Activated CD4-positive, alpha-beta T cell treated with anti-CD3 and anti-CD28 coated beads, Interleukin-2, Interleukin-4, amounts not matched to agents 100 ng/mL and 50 ng/mL, durations not matched to agents 16 hours and 8 hours (primary cell): ENCODE measurements at places on chromosomes 5 and 9.
A peak's percentile ranks its signal among the peaks of the same experiment; 100 is the strongest.

DNA sequence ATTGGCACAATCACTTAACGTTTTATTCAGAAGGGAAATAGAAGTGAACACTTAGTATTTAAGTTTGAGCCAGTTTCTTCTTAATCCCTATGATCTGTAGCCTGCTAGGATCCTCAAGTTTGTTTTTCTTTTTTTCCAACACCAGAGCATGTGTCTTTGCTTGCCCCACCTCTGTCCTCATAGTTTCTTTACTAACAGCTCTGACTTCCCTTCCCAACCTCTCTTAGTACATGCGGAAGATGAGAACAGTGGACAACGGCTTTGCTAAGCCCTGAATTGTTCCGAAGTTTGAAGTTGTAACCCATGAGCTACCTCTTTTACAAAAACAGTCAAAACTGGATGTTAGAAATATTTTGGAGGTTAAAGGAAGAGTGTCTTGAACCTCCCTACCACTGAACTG, 61.7 kb upstream of the TAF11L2 start:
- DNase-seq: no peak

DNA sequence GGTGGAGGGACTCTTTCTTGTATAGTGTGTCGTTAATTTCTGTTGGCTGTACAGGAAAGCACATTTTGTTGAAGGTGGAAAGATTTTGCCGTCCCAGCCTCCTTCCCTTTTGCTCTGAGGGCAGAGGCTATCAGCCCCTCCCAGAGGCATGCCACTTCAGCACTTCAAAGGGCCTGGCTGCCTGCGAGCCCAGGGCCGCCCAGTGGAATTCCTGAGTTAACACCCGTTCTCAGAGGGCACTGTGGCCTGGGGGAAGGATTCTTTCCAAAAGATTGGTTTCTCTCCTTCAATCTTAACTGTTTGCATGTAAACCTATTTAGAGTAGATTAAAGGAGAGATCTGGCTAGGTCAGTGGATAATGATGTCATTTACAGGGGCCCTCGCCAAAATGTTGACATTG, 238.6 kb downstream of the FANCC start:
- no peak for DNase-seq

- no peak for DNase-seq
These were observed 153.5 kb downstream of the TTLL11 start for GRCh38 chr9:121939643-121940042.

- DNase-seq: no peak
These were observed 71.2 kb downstream of the RAB24 start for GRCh38 chr5:177232358-177232757.

DNA sequence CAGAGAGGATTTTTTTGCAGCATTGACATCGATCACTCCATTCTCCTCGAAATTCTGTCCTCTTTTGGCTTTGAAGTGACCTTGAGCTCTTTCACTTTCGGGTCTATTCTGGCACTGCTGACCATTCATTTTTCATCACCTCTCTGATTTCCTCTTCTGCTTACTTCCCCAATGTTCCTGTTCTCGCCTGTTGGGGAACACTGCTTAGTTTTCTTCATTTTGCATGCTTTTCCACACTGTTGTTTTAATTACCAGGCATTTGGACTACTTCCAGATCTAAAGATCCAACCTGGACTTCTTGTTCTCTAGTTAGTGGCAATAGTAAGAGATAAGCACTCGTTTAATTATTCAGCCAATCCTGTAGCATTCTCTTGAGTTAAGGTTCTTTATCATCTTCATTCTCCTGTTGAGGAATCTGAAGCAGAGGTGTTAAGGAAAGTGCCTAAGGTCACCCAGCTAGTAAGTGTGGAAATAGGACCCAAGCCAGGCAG, 53.4 kb downstream of the MAN2A1 start:
- no peak for DNase-seq

- DNase-seq: peak; percentile 68
These were observed 684 bp upstream of the JMY start for GRCh38 chr5:79235261-79235633.

GRCh38 chr5:35306716-35307365, 76.6 kb upstream of the PRLR start:
- no peak for DNase-seq

DNA sequence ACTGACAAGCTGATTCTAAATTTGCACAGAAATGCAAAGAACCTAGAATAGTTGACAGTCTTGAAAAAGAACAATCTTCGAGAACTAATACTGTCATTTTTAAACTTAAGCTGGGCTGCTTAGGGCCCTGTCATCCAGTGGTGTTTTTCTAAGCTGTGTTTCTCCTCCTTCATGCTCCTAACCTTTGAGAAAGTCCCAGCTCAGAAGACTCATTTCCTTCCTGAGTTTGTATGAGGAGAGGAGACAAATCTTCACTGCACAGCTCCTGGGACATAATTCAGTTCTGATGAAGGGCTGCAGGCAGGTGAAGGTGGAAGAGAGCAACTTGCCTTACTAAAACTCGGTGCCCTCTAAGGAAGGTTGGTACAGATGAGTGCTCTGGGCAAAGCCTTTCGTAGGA, 109.5 kb upstream of the ANKRD55 start:
- no peak for DNase-seq

GRCh38 chr5:99694884-99695283, 766.1 kb upstream of the CHD1 start:
- no peak for DNase-seq

- no peak for DNase-seq
These were observed 776.6 kb upstream of the CDH9 start for GRCh38 chr5:27814983-27815382.

DNA sequence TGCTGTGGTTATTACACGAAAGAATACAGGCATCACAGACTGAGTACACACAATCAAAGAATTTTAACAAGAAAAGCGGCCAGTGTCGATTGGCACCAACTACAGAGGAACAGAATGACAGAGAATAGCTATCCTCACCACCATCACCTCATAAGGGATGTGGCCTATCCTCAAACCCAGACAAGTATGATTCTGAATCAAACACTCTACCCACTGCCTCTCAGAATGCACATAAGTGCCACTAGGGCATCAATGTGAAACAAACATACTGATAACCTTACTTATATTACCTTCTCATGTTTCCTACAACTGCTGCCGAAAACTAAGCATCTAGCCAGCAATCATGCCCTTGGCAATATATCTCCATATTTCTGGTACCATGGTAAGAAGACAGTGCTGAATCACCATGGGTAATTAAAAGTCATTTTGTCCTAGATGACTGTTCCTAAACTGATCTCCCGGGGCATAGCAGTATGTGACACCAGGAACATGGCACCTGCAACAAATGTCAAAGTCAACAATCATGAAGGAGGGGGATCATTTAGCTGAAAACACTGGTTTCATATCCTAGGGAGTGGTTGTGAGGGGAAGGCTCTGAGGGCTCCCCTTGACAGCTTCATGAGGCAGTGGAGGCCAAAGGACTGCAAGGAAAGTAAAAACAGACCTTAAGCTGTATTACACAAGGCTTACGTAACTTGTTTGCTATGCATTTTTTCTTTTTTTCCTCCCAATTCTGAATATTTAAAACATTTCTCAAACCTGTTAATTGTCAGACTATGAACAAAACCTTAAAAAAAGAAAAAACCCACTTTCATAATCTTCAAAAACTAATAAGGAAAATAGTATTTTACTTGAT, 88.3 kb downstream of the LHFPL2 start:
- DNase-seq: peak; percentile 70

- DNase-seq: no peak
These were observed 184.1 kb downstream of the MARCHF11 start for GRCh38 chr5:15995341-15996052.

DNA sequence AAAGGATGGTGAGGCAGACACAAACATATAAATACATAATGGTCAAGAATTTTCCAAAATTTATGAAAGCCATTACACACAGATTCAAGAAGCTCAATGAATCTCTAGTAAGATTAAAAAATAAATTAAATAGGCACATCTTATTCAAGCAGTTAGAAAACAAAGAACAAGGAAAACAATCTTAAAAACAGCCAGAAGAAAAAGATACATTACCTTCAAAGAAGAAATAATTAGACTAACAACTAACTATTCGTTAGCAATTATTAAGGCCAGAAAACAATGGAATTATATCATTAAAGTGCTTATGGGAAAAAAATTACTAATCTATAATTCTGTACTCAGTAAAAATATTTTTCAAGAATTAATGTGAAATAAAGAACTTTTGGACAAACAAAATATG, 593.1 kb downstream of the EBF1 start:
- DNase-seq: no peak

DNA sequence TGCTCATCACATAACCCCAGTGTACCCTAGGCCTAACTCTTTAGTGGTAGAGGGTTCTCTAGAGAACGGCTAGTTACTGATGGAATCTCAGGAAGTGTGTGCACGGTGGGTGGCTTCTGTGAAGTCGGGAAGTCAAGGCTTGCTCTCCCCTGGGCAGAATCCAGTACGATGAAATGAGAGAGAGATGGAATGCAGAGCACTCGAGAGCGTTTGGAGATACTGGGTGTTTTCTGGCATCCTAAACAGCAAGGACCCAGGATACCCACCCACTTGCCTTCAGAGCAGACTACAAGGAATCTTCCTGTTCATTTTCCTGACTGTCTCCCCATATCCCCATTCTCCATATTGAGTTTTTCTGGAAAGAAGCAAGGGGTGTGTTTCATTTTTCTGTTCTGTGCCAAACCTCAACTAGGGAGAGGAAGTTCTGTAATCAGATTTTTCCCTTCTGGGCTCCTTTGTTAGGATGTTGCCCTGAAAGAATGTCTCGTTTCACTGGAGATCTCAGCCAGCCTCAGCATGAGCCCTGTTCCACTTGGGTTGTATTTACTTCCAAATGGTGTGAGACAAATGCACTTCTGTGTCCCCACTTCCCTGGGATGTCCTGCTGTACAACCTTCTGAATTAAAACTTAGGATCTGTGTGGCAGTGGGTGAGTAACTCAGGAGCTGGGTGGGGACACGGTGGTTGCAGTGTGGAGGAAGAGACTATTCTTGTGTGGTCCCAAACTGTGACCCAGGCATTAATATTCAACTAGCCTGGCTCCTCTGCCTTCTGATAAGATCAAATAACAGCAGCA, 108.9 kb upstream of the SPRY4 start:
- DNase-seq: no peak

DNA sequence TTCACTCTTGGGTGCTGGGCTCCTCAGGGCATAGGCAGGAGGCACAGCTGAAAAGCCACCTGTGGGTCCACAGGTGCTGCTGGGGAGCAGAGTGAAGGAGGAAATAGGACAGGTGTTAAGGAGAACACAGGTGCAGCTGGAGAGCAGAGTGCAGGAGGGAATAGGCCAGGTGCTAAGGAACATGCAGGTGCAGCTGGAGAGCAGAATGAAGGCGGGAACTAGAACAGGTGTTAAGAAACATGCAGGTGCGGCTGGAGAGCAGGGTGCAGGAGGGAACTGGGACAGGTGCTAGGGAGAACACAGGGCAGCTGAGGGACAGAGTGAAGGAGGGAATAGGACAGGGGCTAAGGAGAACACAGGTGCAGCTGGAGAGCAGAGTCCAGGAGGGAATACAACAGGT, 43.8 kb upstream of the PLEKHG4B start:
- DNase-seq: no peak

GRCh38 chr5:72488756-72489155, 18.5 kb downstream of the ZNF366 start:
- no peak for DNase-seq

- no peak for DNase-seq
These were observed 366.0 kb downstream of the KDM4C start for GRCh38 chr9:7123743-7124142.

DNA sequence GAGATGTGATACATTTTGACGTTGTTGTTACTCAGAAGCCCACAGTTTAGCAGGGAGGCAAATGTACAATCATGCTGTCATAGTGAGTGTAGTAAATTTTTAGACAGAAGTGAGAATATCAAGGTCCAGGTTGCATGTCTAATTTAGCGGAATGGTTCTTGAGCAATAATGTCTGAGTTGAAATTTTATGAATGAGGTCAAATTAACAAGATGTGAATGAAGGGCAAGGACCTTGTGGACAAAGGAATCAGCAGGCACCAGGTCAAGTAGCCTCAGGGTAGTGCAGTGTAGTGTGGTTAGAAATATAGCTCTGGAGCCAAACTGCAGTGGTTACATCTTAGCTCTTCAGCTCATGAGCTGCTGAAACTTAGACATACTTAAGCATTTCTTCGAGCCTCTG, 36.2 kb downstream of the TNFSF8 start:
- no peak for DNase-seq

GRCh38 chr5:121174351-121174750, 677.3 kb upstream of the FTMT start:
- no peak for DNase-seq

DNA sequence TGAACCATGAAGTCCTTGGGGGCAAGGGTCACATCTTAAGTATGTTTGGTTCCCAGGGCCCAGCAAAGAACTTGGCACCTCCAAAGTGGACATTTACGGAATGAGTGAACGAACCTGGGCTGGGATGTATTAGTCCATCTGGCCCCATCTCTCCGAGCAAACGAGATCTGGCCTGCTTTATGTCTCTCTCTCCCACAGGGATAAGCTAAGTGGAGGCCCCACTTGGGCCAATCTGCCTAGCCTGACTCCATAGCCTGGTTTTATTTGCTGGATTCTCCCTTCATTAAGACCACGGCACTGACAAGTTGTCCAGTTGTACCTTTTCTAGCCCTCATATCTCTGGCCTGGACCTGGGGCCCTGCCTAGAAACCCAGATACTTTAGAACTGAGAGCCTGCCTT, 2.1 kb downstream of the TTLL11 start:
- no peak for DNase-seq

DNA sequence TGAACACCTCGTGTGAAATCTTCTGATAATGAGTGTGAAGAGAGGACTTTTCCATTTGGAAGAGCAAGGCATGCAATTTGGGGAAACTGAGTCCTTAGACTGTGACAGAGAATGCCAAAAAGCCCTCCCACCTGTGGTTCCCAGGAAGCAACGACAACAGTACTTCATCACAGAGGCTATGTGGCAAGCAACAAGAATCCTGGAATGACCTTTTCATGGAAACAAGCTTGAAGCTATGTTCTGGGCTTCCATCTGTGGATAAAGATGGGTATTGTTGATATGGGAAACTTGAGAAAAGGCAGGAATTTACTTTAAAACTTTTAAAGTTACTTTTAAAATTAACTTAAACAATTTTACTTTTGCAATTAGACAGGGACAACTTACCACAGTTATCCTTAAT, 131.2 kb upstream of the ANKH start:
- DNase-seq: no peak

- DNase-seq: no peak
These were observed 463.2 kb upstream of the KLF4 start for GRCh38 chr9:107952773-107953172.

DNA sequence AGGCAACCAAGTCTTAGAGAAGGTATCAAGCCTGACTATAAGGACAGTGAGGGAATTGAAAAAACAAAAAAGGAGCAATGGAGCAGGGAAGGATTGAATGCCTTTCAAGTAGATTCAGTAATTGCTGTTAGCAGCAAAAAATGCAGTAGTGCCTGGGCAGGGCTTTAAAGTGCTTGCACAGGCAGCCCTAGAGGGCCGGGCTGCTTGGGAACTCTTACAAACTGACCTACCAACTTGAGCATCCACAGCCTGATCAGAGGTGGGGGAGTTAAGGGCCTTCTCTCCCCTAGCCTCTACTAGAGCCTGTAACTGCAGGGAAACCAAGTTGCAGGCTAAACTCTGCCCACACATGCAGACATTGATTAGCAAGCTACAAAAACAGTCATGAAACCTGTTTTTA, 19.4 kb downstream of the FXN start:
- no peak for DNase-seq

- no peak for DNase-seq
These were observed 54.0 kb downstream of the SLC22A5 start for GRCh38 chr5:132423438-132423898.

GRCh38 chr9:21965401-21965951, 28.7 kb downstream of the CDKN2A start:
- peak; percentile 47 for DNase-seq

GRCh38 chr5:107300721-107301327, 369.9 kb downstream of the EFNA5 start:
- DNase-seq: no peak

GRCh38 chr5:32721626-32722025, 10.5 kb downstream of the NPR3 start:
- DNase-seq: no peak
